ENCODE measurements at places on chromosomes 7 and 10. TPM values are rescaled to one million over a fixed set of nuclear protein-coding genes. Genes with fewer than 3 reads are reported as not detected.

The CCAR1 gene
- 82.5 TPM for total RNA-seq

The PRSS37 gene
- not detected for total RNA-seq

The FBXW4 gene
- total RNA-seq = 46.1 TPM

The PDZD7 gene
- total RNA-seq = 0.81 TPM

The MSS51 gene
- 2.9 TPM for total RNA-seq

The DYDC2 gene
- total RNA-seq = not detected

The SPDYE9 gene
- total RNA-seq = not detected

The CPN1 gene
- total RNA-seq = not detected

The ANKRD2 gene
- total RNA-seq = not detected

The HTR5A gene
- total RNA-seq = not detected

The EPO gene
- total RNA-seq = 0.15 TPM

Data from activated naive CD4-positive, alpha-beta T cell treated with anti-CD3 and anti-CD28 coated beads, Interleukin-2, amount 10 ng/mL, durations not matched to agents 5 hours and 36 hours (primary cell).